ENCODE measurements at places on chromosomes 2 and 18.

DNA sequence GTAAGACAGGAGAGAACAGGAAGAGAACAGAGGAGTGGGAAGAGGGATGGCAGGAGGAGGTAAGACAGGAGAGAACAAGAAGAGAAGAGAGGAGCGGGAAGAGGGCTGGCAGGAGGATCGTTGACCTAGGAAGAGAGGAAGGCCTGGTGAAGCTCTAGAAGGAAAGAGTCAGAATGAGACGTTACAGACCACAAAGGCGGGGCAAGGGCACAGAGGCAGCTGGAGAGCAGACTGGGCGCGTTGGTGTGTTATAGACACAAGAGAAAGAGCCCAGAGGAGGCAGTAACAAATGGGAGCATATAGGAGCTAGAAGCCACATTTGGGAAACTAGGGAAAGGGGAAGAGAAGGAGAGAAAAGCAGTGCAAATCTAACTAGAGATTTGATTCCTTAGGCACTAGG lies 26.6 kb downstream of the PTRHD1 start:
- no peak for DNase-seq

- DNase-seq: peak; percentile 93
Measured at GRCh38 chr2:192267484-192267883, 72.8 kb upstream of the TMEFF2 start.

GRCh38 chr2:19630921-19631320 lies 270.9 kb downstream of the TTC32 start:
- no peak for DNase-seq

DNA sequence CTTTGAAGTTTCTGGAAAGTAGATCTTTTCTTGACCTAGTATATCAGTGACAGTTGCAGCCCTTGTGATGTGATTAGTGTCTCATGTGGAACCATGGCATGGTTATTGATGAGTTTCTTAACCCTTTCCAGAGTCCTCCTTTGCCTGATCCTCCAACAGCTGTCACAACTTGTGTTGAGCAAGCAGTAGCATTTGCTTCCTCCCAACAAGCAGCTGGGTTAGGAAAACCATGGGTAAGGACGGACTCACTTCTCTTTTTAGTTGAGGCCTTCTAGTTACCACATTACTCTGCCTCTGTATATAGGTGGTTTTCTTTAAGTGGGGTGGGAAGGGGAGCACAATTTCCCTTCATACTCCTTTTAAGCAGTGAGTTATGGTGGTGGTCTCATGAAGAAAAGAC lies 96.3 kb downstream of the XRCC5 start:
- DNase-seq: no peak

GRCh38 chr2:175872005-175872348 lies 130.1 kb downstream of the LNPK start:
- DNase-seq: no peak

DNA sequence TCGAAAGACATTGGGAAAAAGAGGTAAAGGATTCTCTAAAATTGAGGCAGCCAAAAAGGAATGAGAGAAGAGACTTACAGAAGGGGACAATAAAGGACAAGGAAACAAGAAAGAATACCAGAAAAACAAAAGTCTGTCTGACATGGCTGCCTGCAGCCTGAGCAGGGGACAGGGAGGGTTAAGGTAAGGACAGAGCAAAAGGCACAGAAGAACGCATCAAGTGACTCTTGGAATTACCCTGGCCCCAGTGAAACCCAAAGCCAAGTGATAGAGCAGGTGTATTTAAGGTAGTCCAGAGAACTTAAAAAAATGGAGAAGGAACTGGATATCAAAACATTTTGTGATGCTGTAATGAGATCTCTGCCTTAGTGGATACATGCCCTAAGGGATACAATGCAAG lies 47.1 kb upstream of the XIRP2 start:
- DNase-seq: no peak
